ENCODE measurements at places on chromosomes 2 and 18.

DNA sequence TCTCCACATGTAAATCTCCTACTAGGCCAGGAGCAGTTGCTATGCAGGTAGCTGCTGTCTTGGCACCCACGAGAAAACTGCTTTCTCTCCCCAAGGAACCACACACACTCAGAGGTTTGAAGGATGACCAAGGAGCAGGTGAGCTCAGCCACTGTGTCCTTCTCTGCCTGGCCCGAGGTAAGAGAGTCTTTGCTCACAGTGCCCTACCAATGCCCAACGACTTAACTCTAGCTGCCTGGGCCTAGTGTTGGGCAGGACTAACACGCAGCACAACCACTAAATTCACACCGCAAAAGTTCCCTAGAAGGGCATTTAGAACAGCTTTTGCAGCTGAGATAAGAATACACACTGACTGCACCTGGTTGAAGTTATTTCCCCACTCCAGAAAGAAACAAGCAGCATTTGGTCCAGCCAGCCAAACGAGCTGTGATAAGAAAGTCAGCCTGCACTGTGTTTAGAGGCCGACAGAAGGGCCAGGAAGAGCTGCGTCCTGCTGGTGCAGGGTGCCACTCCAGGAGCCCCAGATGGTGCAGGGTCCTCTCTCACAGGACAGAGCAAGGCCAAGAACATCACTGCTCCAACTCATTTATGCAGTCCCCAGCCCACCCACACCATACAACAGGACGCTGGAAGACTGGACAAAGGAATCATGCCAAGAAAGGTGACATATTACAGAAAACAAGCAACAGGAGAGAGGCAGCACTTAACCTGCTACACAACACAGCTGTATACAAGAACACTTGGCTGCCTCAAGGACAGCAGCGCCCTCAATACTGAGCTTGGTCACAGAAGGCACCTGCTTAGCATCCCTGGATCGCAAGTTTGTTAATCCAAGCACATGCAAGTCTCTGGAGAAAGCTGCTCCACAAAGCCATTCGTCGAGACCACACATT, 12.5 kb downstream of the HDLBP start:
- no peak for DNase-seq

DNA sequence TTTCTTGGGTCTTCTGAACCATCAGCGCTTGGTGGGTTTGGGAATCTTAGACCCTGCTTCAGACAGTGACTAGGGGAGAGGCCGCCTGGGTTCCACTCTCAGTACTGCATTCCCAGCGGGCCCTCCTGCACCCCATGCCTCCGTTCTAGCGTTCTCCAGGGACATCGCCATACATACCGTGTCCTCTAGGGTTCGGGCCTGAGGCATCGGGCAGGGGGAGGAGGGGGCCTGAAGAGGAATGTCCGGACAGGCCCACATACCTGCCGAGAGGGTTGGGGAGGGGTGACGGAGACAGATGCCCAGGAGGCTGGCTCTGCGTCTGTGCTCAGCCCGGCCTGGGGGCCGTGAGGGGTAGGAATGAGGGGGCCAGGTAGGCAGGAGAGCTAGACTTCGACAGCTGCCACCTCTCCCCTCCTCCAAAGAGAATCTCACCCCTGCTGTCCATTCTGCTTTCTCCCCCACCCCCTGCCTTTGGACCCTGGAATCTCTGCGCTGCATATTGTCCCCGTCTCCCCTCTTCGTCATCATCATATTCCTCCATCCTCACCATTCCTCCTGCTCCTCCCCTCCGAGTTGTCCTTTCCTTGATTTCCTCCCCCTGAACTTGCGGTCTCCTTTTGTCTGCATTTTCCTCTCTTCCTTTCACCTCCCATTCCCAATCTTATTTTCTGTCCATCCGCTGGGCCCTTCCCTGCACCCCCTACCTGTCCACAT, 7.8 kb upstream of the WNT10A start:
- DNase-seq = no peak

DNA sequence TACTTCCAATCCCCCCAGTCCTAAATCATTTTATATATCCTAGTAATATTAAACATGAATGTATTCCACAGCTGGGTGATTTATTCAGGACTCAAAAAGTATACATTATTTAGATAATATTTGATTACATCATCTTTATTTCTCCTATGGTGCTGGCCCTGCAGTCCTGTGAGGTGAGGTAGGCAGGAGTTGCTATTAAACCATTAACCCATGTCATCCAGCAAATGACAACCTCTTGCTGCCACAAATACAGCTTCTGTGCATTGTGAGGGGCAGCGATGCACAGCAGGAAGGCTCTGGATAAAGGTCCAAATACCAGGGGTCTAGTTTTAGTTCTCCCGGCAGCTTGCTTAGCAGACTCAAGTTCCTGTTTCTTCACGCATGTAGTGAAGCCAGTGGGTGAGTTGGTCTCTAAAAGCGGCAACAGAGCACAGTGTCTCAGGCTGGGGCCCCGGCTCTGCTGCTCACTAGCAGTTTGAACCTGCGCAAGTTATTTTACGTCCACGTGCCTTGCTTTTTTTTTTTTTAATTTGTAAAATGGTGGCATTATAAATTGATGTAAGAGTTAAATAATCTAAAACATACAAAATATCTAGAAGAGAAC, 36.1 kb downstream of the INSIG2 start:
- DNase-seq = no peak

DNA sequence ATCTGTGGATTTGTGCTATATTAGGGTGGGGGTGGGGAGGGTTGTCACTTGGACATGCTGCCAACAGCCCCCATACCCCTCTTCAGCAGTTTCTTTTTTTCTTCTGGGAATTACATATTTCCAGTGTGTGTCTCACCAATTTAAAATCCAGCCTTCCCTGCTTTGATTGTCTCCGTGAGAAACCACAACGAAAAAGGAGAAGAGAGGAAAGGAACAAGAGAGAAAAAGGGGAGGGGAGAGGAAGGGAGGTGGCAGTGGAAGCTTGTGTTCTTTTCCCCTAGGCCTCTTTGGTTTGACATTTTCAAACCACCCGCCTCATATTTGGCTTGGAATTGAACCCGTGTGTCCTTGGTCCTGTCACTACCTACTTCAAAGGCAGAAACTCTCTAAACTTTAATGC, 860 bp downstream of the CTNNA2 start:
- no peak for DNase-seq

DNA sequence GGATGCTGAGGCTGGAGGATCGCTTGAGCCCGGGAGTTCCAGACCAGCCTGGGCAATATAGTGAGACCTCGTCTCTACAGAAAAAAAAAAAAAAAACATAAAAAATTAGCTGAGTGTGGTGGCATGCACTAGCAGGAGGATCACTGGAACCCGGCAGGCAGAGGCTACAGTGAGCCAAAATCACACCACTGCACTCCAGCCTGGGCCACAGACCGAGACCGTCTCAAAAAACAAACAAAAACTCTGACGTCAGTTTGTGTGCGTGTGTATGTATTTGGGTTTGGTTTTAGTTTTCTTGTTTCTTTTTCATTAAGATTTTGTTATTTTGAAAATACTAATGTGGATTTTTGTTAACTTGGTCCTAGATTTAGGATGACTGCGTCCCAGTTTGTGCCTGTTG, 19.0 kb downstream of the CEP68 start:
- DNase-seq = no peak

- DNase-seq = no peak
Observed at GRCh38 chr2:133175926-133176325, 392.3 kb downstream of the NCKAP5 start.

- no peak for DNase-seq
Observed at GRCh38 chr2:9831670-9832069, 11.6 kb upstream of the TAF1B start.
